LNCaP clone FGC (cell line): ENCODE measurements at places on chromosomes 3 and 15.
A peak's percentile ranks its signal among the peaks of the same experiment; 100 is the strongest.

DNA sequence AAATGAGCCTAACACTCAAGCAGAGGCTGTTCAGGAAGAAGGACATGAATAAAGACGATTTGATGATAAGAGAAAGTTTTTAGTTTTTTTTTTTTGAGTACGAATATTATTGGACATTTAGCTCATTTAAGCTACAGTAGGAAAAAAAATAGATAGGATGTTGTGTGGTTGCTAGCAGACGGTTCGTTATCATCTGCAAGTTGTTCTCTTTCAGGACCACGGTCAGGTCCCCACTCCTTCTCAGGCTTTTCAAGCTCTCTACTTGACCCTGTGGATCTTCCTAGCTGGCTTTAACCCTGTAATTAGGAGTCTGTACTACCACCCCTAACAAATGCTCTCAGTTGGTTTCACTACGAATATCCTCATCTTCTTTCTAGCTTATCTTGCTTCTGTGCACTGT lies 1.1 kb downstream of the KCNH8 start:
- no peak for DNase-seq

DNA sequence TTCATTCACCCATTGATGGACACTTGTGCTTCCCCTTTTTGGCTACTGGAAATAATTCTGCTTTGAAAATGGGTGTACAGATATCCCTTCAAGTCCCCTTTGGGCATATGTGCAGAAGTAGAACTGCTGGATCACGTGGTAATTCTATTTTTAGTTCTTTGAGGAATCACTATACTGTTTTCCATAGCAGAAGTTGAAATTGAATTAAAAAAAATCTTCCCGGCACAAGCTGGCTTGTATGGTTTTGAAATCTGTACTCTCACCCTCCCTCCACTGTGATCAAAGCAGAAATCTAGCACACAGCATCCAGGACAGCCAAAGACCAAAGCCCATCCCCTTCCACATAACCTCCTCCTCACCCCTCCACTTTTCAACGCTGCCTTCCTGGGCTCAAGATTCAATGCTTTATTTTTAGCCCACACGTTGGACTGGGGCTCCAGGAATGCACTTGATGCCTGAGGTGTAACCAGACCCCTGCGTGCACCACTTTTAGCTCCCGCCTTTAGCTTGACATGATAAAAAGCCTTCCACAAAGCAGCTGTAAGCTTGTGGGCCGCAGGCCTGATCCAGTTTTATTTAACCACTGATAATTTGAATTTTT lies 29.9 kb downstream of the TMEM40 start:
- DNase-seq = no peak

DNA sequence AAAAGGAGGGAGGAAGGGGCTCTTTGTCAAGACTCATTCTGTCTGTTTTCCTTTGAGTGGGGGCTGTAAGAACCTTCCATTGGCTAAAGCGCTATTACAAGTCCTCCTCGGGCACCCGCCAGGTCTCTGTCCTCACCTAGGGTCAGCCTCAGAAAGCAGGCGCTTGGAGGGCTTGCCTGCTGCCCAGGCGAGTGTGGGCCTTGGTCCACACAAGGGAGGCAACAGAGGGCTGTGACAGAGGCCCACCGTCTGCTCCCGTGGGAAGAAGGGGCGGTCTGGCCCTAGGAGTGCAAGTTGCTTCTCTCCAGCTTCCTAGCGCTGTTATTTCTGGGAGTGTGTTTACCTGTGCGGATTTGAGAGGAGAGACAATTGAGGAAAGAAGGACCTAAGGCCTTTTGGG lies 24.0 kb upstream of the EHD4 start:
- DNase-seq = no peak

DNA sequence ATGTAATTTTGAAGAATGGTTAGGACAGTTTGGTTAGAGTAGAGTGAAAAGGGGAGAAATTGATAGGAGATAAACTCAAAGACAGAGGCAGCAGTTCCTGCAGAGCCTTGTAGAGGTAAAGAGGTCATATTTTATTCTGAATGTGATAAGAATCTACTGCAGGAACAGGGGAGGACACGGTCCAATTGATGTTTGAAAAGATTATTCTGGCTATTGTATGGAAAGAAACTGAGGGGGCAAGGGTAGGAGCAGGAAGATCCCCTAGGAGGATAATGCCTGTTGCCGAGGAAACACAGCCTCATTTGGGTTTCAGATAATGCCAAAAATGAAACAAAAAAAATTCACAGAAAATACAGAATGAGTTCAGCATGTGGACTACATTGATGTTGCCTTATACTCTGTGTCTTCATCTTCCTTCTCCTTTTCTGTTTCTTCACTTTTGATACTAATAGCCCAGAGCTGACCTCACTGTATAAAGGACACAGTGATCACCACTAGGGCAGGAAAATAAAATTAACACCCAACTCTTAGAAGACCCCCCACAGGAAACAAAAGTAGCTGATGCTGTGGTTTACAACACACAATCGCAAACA lies 454.6 kb upstream of the UBE2E2 start:
- DNase-seq = no peak

- no peak for DNase-seq
These were observed 58.6 kb downstream of the MB21D2 start for GRCh38 chr3:192858849-192859585.

- no peak for DNase-seq
These were observed 1465.3 kb upstream of the GBE1 start for GRCh38 chr3:83226751-83227150.

DNA sequence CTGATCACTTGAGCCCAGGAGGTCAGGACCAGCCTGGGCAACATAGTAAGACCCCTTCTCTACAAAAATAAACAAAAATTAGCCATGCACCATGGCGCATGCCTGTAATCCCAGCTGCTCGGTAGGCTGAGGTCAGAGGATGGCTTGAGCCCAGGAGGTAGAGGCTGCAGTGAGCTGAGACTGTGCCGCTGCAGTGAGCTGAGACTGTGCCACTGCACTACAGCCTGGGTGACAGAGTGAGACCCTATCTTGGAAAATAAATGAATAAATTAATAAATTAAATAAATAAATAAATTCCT lies 10.8 kb downstream of the SHISA5 start:
- DNase-seq = no peak

GRCh38 chr3:152392272-152392880 lies 123.6 kb downstream of the MBNL1 start:
- DNase-seq = no peak

GRCh38 chr15:62782071-62782841 lies 260.3 kb upstream of the TPM1 start:
- DNase-seq = peak; percentile 80

DNA sequence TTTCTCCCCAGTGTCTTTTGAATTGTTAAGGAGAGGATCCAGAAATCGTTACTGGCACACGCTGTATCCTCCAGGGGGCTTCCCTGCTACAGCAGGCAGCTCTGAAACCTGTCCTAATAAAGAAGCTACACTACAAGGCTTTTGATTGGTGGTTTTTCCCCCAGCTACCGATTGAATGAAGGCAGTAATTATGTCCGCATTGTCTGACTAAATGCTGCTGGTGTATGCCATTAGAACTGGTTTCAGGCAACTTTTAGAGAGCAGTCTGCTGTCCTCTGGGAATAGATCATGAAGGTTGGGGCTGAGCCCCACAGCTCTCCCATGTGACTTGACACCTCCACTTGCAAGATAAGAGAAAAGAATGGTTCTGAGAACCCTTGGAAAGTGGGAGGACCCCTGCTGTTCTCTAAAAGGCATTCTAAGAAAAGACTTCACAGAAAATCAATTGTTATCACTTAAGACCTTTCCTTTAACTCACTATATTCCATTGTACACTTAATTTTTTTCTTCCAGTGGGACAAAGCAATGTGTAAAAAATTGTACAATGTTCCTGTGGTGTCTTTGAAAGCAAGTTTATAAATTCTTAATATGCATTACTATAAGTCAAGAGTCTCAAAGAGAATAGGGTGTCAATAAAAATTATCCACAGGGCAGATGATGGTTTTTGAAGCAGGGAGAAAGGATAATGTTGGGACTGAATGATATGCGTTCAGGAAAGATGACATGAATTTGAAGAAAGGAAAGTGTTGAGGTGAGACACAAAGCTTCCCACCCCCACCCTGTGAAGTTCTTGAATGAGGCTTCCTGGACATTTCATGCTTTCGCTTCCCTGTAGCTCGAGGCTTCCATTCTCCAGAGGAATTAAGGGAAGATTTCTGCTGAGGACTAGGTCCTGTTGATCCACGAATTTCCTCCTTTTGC lies 53.0 kb upstream of the DAZL start:
- DNase-seq = no peak

- DNase-seq = no peak
These were observed 444.7 kb downstream of the MAGI1 start for GRCh38 chr3:65593780-65594752.

DNA sequence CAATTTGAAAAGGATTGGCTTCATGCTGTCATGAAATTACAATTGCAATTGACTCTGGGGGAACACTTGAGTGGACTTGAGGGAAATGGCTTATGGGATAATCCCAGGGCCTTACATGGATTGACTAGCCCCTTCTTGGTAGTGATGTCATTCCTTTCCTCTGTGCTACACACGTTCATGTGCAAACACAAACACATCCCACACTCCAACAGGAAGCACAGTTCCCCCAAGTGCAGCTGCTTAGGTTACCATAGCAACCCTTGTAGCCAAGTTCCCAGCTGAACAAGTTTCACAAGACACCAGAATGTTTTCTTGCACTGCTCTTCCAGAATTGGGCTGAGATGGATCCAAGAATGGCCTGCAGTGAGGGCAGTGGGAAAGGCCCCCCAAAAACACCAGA lies 217.0 kb downstream of the ZNF621 start:
- peak; percentile 15 for DNase-seq

DNA sequence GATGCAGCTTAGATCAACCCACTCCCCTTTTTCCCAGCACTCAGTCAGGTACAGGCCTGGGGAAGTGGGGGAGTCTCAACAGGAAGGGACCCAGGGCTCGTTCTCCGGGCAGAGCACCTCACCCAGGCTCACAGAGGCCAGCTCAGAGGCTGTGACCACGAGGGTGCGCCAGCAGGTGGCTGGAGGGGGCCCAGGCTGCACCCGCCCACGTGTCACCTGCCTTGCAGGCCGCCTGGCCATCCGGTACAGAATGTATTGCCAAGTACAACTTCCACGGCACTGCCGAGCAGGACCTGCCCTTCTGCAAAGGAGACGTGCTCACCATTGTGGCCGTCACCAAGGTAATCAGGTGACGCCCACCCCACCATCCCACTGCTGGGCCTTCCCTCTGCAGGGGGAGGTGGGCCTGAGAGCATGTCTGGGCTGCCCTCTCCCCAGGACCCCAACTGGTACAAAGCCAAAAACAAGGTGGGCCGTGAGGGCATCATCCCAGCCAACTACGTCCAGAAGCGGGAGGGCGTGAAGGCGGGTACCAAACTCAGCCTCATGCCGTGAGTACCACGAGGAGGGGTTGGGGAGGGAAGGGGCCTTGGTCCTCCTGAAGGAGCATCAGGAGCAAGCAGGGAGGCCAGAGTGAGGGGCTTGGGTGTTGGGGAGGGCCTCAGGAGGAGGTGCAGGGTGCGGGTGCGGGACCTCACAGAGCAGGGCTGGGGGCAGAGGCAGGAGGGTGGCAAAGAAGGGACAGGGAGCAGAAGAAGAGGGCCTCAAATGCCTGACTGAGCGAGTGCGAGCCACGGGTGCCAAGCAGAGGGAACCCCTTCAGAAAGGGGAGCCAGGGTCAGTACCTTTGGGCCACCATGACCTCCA lies 14.0 kb upstream of the LMAN1L start:
- no peak for DNase-seq

DNA sequence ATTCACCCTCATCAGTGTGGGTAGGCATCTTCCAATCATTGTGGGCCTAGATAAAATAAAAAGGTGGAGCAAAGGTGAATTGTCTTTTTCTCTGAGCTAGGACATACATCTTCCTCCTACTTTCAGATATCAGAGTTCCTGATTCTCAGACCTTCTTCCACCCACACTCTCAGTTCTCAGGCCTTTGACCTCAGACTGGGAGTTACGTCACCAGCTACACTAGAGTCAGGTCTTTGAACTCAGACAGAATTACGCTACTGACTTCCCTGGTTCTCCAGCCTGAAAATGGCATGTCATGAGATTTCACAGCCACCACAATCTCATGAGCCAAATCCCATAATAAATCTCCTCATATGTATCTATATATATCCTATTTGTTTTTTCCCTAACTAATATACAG lies 39.0 kb downstream of the STRIT1 start:
- DNase-seq = no peak

DNA sequence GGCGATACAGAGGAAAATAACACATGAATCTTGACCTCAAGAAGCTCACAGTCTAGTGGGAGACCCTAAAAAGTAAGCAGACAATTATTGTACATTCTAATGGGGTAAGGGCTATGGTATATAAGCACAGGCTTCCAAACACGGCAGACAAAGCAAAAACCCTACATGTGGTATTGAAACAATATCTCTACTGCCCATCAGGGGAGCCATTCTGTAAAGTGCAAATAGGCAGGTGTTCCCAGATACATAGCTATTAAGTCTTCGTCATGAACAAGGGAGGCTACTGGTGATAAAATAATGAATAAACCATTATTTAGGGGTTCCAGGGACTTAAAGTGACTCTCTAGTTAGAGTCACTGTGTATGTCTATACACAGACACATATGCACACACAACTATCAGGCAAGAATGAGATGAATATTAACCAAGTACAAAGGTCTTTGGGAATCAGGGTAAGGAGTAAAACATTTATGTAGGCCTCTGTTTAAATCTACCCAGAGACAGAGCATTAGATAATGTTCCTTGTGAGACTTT lies 38.7 kb upstream of the ASB14 start:
- DNase-seq = no peak

DNA sequence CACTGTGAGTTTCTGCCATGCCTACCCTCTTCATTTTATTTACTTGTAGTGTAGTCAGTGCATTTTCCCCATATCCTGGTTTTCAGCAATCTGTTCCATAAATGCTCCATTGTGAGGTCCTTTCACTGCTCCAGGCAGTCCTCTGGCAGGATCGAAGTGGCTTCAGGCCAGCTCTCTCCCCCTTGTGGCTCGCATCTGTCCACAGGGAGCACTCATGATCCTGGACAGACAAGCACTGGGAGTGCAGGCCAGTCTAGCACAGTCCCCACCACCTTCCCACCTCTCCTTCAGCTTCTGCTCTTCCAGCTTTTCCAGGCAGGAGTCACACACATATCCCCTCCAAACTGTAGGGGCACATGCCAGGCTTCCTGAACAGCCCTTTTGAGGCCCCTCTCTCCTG lies 173.6 kb downstream of the PPM1L start:
- DNase-seq = no peak

DNA sequence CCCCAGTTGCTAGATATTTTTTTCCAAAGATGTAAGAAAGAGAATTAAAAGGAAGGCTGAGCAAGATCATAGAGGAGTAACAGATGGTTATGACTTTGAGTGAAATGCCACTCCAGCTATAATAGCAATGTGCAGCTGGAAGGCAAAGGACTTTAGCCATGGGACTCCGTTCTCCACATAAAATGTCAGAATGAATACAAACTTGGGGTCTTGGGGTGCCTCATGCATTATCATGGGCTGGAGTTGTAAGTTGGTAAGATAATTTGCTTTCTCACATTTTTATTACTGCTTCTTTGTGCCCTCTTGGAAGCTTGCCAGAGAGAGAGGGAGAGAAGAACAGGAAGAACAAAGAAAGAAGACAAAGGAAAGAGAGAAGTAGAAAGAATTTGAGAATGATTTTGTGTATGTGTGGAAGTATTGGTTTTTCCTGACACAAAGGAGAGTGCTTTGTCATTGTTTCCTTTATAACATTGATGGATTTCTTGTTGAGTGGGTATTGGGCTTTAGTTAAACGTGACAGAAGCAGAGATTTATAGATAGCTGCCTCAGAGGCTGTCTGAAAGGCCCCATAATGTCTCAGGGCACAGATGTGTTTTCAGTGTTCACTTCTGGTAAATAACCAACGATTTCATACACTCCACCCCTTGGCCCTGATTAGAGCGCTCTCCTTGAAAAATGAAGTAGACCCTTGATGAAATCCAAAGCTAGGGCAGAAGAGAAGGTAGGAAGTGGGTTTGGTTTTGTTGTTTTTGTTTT lies 715.3 kb downstream of the NR2F2 start:
- DNase-seq = no peak

GRCh38 chr3:190183121-190183520 lies 62.4 kb upstream of the P3H2 start:
- peak; percentile 33 for DNase-seq
